ENCODE measurements at places on chromosomes 7 and 10.

GRCh38 chr10:73414230-73414945 lies 530 bp upstream of the ANXA7 start:
- no peak for DNase-seq

DNA sequence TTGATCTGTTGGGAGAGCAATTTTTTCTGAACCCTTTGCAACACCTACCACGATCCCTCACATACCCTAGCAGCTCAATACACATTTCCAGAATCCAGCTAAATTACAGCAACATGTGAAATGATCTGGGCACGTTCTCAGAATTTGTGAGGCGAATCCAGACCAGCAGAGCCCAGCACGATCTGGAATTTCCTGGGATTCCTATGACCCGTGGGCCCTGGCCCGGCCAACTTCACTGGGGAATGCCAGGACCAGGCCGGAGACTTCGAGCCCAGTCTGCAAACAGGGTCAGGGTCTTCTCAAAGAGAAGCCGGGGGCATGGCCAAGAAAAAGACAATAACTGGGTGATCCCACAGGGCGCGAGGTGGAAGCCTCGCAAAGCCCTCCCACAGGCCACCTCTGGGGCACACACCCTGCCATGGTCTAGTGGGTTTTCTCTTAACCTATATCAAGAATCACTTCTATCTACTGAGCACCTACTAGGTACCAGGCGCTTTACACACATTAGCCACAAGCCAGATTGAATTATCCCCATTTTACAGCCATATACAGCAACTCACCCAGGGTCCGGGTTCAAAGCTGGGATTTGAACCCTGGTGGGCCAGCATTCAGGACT lies 33.8 kb downstream of the FAM53B start:
- no peak for DNase-seq

DNA sequence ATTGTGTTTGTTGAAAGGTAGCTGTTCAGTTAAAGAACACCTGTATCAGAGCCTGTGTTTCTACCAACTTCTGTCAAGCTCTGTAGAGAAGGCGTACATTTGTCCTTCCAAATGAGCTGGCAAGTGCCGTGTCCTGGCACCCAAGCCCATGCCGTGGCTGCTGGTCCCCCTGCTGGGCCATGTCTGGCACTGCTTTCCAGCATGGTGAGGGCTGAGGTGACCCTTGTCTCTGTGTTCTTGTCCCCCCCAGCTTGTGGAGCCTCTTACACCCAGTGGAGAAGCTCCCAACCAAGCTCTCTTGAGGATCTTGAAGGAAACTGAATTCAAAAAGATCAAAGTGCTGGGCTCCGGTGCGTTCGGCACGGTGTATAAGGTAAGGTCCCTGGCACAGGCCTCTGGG lies 154.9 kb downstream of the EGFR start:
- DNase-seq: no peak

GRCh38 chr7:1712907-1713501 lies 42.9 kb downstream of the ELFN1 start:
- DNase-seq: no peak

DNA sequence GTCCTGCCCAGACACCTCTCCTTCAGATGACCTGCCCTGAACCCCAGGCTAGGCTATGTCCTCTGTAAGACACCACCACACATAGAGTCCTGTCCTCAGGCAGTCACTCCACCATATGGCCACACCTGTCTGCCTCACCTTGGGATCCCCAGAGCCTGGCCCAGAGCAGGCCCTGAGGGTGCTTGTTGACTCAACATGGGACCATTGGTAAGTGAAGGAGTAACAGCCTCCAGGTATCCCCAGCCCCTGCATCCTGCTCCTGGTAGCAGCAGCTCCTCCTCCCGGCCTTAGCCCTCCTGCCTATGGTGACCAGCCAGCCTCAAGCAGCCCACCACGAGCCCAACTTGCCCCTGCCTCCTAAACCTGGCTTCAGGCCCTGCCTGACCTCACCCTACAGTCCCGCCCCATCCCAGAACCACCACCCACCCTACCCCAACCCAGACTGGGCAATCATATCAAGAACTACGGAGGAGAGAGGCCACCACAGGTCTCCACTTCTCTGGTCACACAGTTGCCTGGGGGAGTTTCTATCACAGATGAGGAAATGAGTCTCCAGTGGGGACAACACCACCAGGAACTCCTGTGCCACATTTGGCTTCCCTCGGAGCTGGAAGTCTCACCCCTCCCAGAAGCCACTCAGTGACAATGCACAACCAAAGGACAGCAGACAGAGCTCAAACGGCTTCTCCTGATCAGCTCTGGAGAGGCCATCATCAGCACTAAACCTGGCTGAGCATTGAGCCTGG lies 136.6 kb downstream of the GRID1 start:
- no peak for DNase-seq

GRCh38 chr10:26881600-26882331 lies 21.0 kb upstream of the ABI1 start:
- DNase-seq: peak; percentile 38

- no peak for DNase-seq
Measured at GRCh38 chr10:42952931-42953683, 123.8 kb upstream of the RET start.

DNA sequence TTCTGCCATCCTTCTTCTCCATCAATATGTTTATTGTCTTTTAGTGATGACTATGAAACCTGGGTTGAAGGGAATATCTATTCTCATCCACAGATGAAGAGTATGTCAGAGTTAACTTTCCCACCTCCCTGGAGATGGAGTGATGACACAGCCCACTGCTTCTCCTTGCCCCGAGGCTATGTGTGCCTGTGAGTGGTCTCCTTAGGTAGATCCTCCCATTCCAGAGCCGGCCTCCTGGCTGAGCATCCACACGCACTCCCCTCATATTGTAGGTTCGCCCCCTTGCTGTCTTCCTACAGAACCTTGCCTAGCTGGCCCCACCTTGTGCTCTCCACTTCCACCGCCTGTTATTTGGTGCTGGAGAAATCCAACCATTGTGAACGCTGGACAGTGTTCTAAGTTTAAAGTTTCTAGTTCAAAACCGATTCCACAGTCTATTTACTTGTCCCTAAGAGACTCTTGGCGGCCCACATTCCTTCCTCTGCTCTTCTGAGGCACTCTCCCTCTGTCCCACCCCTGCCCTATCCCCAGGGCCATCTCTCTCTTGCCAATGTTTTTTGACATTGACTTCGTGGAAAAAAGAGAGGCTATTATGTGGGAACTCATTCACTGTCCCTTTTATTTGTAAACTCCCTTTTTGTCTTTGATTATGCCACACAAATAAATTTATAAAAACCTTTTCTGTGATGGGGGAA lies 168.0 kb downstream of the ZNF438 start:
- DNase-seq: no peak

DNA sequence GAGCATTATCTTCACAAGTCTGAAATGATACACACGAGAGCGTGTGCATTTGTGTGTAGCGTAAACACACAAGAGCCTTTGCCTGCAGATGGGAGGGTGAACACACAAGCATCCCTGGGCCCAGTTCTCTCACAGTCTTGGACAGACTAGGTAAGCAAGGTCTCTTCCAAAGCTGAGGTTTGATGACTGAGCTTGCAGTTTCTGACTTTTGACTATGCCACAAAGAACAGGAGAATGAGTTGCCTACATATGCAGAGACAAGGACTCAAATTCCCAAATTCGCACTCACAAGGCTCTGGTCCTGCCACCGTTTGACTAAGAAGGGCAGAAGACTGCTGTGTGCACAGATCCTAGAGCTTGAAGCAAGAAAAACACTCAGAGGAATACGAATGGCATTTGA lies 55.8 kb downstream of the FAM53B start:
- DNase-seq: no peak

DNA sequence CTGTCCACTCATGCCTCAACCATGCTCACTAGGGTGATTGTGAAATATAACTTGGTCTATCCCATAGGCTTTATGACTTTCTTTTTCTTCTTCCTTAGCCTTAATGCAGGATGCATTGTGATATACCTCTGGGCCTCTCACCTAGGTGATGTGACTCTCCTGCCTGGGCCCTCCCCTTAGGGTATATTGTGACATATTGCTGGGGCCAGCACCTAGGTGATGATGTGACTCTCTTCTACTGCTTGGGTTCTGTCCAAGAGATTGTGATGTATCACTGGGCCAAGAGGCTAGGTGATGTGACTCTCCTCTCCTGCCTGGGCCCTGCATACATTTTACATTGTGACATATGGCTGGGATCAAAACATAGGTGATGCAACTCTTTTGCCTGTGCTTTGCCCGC lies 14.7 kb upstream of the ZNF107 start:
- DNase-seq: no peak

DNA sequence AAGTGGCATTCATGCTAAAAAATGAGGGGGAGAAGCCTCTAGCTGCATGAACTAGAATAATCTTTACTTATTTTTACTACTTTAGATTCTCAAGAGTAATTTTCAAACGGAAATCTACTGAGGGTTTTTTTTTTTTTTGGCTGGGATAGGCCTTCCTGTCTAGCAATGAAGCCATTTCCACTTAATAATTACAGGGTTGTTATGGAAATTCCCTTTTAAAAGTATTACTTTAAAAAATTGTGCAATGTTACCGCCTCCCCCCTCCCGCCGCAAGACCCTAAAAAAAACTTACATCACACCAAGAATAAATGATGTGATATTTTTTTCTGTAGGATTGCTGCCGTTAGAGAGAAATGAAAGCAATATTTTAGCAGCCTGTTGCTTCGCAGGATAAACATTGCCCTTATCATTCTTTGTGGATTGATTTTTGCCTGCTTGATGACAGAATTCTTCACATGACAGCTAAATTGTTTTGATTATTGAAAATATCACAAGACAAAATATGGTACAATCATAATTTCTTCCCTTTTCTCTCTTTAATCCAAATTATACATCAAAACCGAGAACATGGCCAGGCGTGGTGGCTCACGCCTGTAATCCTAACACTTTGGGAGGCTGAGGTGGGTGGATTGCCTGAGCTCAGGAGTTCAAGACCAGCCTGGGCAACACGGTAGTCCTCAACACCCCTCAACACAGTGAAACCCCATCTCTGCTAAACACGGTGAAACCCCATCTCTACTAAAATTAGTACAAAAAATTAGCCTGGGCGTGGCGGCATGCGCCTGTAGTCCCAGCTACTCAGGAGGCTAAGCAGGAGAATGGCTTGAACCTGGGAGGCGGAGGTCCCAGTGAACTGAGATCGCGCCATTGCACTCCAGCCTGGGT lies 32.8 kb downstream of the ARL4A start:
- no peak for DNase-seq

DNA sequence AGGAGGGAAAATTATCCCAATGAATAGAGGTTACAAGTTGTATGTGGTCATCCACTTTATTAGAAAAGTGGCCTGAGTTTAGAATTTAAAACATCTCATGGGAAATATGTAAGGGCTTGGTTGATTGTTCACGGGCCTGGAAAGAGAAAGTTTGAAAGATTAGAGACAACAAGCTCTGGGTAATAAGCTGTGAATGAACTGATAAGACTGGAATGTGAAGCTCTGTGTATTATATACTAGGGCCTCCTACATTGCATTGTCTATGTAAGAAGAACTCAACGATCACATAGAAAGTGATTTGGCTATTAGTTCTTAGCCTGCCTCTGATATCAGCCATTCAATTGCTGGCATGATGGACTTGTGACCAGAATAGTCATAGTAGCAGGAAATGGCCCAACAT lies 199.2 kb upstream of the MAGI2 start:
- DNase-seq: no peak

DNA sequence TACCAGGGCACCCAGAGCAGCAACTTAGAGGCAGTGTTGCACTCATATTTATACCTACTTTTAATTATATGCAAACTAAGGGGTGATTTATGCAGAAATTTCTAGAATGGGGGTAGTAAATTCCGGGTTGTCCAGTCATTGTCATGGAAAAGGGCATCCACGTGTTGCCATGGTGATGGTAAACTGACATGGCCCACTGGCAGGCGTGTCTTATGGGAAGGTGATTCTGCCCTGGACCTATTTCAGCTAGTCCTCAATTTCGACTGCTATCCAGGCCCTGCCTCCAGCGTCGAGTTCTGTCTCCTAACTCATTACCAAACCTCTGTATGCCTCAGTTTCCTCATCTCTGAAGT lies 12.8 kb downstream of the SNX8 start:
- DNase-seq: no peak

- DNase-seq: no peak
Measured at GRCh38 chr10:47175181-47176123, 124.5 kb upstream of the GDF10 start.

GRCh38 chr10:69123306-69123746 lies 652 bp upstream of the VPS26A start:
- DNase-seq: peak; percentile 40

DNA sequence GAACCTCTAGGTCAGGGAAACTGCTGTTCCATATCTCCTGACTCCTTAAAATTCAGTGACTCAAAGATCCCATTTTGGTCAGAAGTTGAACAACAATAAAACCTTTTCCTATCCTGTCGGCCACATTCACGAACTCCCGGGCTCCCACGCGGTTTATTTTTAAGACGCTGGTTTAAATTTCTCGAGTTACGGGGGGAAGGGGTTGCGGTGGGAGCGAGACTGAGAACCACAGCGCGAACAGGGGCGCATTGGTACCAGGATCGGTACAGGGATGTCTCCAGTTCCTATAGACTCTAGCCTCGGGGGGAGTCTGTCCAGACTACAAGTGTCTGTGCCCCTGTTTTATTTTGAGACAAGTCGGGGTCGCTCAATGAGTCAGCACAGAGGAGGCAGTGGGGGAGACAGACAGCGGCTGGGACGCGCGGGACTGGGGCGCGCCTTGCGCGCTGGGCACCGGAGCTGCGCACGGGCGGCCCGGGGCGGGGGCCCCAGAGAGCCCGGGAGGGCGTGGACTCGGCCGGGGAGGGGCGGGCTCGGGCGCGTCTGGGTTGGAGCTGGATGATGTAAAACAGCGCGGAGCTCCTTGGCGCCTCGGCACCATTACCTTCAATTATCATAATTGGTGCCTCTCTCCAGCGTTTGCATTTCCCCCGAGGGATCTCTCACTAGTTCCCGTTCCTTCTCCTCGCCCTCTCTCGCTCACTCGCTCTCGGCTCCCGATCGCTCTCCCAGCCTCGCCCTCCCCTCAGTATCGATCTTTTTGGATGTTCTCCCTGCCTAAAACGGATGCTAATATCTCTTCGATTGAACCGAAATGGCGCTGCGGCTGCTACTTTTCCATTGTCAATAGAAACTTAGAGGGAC lies 8.7 kb upstream of the BAMBI start:
- peak; percentile 83 for DNase-seq

GRCh38 chr7:139955109-139955820 lies 107.5 kb downstream of the PARP12 start:
- DNase-seq: no peak

DNA sequence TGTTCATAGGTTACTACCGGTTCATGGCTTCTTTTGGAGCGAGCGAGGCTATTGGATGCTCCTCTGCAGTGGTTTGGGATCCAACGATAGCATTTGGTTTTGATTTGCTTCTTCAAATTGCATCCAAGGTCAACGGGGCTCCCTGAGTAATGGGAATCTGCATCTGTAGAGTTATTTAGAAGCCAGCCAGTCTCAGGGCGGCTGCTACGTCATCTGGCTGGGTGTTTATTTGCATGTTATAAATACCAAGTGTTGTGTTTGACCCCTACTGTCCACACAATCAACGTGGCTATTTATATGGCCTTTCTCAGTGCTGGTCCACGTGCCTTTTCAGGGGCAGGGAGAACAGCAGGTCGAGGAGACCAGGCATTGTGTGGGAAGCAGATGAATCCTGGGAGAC lies 137.7 kb downstream of the PRPF18 start:
- DNase-seq: no peak

GRCh38 chr10:17854044-17854652 lies 45.0 kb downstream of the MRC1 start:
- DNase-seq: no peak
